ENCODE measurements at places on chromosomes 6 and 20.

- peak; percentile 51 for DNase-seq
These were observed 2.1 kb downstream of the EZR start for GRCh38 chr6:158816803-158817727.

DNA sequence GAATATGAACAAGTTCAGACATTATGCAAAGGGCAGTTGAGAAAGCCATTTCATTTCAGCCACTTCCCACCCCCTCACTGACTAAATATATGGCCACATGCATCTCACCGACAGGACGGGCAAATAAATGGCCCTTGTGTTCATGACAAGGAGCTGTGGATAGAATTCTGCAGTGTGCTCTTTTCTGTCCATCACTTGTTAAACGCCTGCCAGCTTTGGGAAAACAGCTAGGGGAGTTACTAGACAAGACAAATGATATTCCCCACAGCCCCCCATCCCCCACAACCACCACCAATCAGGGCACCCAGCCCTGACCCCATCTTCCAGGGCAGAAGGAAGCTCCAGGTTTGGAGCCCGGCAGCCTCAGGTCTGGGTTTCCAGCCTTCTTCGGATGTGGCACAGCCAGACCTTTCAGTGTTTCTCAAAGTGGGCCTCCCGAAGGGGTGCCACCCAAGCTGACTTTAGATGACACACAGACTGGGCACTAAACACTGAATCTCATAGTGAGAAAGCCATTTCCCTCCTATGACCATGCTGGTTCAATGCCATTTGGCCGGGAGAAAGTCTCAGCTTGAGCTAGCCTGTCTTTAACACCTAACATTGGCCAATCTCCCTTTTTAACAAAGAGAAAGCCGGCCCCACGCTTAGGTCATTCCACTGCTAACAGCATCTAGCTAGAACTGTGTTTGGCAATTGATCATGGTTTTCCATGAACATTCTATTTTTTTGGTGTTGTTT is 4.0 kb upstream of the RIPOR3 start:
- no peak for DNase-seq

- no peak for DNase-seq
These were observed 125.4 kb downstream of the RNASET2 start for GRCh38 chr6:166830891-166831363.

DNA sequence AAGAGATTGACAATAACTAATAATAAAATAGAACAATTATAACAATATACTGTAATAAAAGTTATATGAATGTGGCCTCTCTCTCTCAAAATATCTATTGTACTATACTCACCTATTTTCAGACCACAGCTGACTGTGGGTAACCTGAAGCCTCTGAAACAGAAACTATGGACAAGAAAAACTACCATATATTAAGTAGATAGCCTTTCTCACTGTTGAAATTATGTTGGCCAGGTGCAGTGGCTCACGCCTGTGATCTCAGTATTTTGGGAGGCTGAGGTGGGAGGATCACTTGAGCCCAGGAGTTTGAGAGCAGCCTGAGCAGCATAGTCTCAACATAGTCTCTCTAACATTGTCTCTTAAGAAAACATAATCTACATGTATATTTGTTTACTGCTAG is 89.9 kb downstream of the DOK5 start:
- no peak for DNase-seq

DNA sequence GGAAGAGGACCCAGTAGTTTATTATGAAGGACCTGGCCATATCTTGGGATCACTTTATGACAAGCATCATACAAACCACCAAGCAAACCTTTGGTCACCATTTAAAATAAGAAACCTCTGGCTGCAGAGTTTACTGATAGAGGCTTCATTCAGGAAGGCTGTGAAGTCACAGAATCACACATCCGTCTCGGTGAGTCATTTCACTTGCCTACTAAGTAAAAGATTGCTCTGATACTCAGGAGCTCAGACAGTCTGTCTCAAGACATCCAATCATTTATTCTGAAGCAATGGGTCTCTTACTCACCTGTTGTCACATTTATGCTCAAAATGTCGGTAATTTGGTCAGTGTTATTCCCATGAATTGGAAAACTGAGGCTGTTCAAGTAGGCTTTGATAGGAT is 33.7 kb downstream of the ADGRF5 start:
- DNase-seq, result no peak

- DNase-seq, result no peak
These were observed 77.1 kb upstream of the RNF217 start for GRCh38 chr6:124885171-124885570.

- peak; percentile 71 for DNase-seq
These were observed 52.0 kb downstream of the RPP21 start for GRCh38 chr6:30396833-30397479.

GRCh38 chr6:75483136-75483952 is 10.3 kb downstream of the FILIP1 start:
- no peak for DNase-seq

DNA sequence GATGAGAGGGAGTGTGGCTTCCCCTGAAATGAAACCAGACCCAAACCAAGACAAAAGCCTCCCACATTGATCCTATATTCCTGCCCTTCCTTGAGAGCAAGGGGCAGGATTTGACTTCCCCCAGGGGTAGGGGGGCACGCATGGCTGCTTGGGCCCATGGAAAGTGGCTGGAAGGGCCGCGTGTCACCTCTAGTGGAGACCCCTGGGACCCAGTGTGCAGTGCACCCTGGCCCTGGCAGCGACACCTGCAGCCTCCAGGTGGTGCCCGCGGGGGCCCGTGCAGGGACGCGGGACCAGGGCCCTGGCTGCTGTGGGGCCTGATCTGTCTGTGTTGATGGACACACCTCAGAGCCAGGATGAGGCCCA is 18.0 kb upstream of the SLCO4A1 start:
- no peak for DNase-seq

GRCh38 chr6:159902620-159903019 is 11.8 kb downstream of the MAS1 start:
- no peak for DNase-seq

DNA sequence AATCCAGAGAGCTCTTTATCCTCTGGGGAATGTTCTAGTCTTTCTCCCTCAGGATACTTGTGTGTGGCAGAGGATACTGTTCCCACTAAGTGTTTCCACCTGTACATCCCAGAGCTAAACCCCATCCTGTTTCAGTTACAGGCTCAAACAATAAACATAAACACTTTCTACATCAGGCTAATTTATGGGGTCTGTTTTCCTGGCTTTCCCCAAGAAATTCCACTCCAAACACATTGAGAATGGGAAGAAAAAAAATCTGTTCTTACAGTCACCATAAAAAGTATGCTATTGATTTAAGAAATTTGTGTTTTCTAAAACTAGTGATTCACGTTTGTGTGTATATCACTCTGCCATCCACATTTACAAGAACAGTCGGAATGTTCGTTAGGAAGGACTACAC is 293.9 kb upstream of the FOXQ1 start:
- no peak for DNase-seq

DNA sequence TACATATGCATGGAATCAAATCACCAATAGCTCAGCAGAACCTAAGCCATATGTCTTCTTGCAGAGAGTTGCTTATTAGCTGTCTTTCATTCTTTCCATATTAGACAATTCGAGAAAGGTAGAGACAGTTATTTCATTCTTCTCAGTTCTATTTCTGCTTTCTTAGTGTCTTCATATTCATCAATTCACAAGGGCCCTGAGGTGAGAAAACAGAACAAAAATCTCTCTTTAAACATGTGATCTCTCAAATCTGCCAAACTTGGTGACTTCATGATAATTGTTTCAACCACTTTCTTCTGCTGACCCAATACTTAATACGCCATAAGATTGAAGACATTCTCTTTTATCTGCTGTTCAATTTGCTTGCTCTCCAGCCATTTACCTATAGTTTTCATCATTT is 229.7 kb upstream of the MARCKS start:
- no peak for DNase-seq

DNA sequence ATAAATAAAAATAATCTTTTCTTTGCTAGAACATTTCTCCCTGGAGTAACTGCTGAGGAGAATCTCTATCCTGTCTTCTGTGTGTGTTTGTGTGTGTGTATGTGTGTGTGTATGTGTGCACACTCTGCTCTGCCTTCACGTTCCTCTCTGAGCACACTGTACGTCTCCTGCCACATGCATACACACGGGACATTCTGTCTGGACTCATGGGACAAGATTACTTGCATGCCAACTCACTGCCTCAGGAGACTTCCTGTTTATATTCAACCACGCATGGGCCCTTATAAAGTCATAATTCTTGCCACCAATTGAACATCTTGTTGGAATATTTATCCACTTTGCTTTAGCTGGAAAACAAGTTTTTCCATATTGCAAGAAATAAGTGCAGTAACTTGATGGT is 930.6 kb downstream of the KIF16B start:
- DNase-seq, result no peak

- no peak for DNase-seq
These were observed 31.8 kb upstream of the DAAM2 start for GRCh38 chr6:39760226-39760952.

DNA sequence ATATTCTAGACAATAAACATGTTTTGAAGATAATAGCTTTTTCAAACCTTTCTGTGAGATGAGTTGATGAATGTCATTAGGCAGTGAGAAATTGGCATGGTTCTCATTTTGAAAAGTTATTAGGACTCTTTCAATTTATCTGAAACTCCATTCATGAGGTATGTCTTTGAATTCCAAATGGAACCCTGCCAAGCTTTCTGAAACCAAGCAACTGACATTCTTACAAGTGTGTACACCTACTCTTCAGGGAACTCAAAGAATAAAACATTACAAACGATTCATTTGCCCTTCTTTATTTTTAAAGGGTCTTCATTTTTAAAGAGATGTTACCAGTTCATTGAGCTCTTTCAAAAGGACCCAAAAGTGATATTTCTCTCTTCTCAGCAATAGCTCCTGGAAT is 2.1 kb upstream of the TRDN start:
- DNase-seq, result no peak

GRCh38 chr20:48065833-48066232 is 280.6 kb upstream of the SULF2 start:
- no peak for DNase-seq

DNA sequence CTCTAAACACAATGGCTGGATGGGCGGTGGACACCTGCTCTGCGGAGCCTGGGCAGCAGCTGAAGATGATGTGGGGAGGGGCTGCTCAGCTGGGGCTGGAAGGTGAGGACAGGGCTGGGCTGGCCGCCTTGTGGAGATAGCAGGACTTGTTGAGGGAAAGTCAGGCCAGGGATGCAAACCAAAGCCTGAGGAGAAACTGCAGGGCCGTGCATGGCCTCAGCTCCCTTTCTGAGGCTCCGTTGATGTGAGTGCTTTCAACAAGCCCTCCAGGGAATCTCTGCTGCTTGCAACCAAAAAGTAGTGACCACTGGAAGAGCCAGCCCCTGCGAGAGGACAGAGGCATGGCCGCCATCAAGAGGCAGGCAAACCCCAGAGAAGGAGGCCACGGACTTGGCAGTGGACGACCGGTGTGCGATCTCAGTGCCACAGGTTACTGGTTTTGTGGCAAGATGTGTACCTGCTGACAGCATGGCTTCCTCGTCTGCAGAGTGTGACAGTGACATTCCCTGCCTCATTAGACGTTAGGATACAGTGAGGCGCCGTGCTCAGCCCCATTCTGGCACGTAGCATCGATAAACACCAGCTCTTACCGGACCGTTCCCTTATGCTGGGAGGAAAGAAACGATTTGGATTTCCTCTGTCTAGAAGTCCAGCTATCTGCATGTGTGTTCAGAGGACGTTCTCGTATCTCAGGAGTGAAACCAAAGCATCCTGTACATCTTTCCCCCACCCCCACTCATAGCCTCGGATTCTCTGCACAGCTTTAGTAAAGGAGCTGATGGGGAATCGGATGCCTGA is 37.9 kb downstream of the ERMARD start:
- DNase-seq, result no peak

DNA sequence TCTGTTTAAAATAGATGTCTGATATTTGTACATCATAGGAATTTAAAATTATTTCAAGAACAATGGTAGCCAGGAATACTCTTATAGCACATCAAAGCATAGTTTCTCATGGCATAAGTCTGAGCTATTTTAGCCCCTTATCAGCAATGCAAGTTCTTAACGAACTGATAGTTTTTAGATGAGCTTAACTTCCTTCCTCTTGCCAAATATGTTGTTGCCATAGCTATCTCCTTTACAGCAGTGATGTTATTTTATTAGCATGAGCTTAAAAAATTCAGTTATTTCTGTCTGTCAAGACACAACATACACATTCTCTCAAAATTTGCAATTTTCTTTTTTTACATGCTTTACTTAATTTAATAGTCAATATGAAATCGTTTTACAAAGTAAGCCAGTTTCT is 867.2 kb downstream of the PHF3 start:
- no peak for DNase-seq

- no peak for DNase-seq
These were observed 46.7 kb upstream of the FNDC1 start for GRCh38 chr6:159122453-159122852.

GRCh38 chr6:36691011-36691410 is 6.6 kb upstream of the RAB44 start:
- no peak for DNase-seq

DNA sequence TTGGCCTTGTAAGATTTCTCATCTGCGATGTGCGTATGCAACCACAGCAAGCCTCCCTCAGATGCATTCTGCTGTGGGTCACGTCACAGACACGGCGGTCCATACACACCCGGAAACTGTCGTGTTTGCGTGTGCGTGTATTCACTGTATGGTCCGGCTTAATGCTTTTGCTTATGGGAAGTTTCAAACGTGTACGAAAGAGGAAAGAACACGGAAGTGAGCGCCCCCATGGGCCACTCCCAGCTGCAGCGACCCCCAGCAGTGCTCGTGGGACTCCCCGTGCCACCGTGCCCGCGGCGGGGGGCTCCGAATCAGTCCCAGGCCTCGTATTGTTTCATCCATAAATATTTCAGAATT is 10.2 kb downstream of the DLL1 start:
- DNase-seq, result no peak

DNA sequence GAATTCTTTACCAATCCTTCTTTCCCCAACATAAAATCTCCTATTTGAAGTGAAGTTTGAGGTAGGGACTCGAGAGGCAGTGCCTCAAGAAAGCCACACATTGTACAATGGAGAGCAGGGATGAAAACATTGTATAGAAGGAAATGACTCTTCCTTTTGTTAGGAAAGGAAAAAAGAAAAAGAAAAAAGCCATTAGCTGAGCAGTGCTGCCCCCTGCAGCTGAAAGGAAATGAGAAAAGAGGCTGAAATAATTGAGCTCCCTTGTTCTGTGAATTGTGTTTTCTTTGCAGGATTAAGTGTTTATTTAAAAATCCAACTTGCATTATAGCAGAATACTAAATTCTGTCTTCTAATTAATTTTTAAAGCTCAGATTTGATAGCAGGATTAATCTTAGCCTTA is 162.9 kb upstream of the SASH1 start:
- DNase-seq, result no peak
